Left cardiac atrium (tissue), 4 donors: ENCODE measurements at places on chromosomes 6 and 20.

DNA sequence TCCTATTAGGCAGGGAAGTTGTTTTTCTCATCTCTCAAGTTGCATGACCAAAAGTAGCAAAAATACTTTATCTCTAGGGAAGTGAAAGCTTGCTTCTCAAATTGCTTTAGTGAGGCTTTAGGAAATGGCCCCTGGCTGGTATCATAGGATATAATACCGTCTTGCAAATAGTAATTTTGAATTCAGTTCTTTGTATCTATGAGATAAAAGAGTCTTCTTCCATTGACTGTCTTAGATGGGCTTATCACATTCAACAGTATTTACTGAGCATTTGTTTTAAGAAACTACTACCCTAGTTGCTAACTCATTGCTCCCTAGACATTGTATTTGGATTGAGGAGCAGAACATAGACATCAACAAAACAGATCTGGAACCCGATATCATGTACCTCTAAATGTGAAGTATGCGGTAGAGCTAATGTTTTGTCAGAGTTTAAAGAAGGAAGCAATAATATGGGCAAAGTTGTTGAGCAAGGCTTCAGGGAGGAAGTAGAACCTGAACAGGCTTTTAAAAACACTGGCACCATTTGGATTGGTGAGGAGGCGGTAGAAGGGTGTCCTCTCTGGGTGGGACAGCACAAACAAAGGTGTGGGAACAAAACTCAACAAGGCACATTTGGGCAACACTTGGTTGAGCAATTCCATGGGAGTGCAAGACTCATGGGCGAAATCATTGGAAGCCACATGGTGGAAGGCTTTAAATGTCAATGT lies 101.5 kb downstream of the SGK1 start:
- no peak for DNase-seq

DNA sequence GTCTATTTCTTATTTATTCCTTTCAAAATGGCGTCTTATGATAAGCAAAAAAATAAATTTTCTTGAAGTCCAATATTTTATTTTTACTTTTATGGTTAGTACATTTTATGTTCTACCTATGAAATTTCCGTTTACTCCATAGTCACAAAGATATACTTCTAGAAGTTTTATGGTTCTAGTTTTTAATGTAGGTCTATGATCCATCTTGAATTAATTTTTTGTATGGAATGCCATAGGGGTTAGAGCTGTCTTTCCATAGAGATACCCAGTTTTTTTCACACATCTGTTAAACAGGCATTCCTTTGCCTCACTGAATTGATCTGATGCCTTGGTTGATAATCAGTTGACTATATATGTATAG lies 24.9 kb upstream of the ASIP start:
- no peak for DNase-seq

DNA sequence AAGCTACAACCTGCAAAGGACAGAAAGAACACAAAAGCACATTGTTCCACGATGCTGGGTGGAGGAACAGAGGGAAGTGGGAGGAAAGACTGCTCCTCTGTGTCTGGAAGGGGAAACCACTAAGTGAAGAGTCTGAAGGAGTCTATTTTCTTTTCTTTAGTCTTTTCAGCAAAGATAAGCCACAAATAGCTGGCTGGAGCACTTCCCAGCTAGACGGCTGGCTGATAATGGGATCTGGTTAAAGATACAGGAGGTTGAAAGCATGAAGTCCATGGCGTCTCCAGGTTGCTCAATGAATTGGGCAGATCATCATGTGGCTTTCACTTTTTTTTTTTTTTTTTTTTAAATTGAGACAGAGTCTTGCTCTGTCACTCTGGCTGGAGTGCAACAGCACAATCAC lies 154.0 kb upstream of the KCNG1 start:
- no peak for DNase-seq

DNA sequence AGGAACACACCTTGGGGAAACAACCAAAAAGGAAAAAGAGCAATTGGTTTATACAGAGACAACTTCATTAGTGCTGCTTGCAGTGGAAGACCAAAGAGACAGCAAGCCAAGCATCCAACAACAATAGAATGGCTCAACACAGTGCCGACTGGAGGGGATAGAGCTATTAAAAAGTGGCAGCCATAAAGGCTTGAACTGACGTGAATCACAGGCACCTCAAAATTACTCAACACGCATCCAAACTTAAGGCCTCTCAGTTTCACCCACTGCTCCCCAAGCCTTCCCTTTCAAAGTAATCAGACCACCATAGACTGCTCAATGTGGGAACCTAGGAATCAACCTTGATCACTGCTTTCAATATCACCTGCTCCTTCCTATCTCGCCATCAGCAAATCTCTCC lies 9.7 kb downstream of the TNFRSF21 start:
- DNase-seq: no peak

GRCh38 chr20:3276680-3277015 lies 37.7 kb upstream of the SLC4A11 start:
- DNase-seq: no peak

- no peak for DNase-seq
Observed at GRCh38 chr20:43341511-43341910, 116.2 kb upstream of the SRSF6 start.

GRCh38 chr20:63442100-63442493 lies 30.4 kb downstream of the KCNQ2 start:
- peak; percentile 75 for DNase-seq

- DNase-seq: no peak
Observed at GRCh38 chr6:87391334-87391733, 16.4 kb upstream of the CFAP206 start.

- DNase-seq: no peak
Observed at GRCh38 chr20:62961310-62961783, 8.8 kb downstream of the SLC17A9 start.

DNA sequence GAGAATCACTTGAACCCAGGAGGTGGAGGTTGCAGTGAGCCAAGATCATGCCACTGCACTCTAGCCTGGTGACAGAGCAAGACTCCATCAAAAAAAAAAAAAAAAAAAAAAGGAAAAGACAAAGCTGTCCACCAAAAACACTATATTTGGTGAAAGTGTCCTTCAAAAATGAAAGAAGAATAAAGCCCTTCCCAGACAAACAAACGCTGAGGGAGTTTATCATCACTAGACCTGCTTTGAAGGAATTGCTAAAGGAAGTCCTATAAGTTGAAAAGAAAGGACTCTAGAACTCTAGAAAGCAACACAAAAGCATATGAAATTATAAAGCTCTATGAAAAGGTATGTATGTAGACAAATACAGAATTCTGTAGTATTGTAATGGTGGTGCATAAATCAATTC lies 98.8 kb downstream of the SEL1L2 start:
- no peak for DNase-seq

DNA sequence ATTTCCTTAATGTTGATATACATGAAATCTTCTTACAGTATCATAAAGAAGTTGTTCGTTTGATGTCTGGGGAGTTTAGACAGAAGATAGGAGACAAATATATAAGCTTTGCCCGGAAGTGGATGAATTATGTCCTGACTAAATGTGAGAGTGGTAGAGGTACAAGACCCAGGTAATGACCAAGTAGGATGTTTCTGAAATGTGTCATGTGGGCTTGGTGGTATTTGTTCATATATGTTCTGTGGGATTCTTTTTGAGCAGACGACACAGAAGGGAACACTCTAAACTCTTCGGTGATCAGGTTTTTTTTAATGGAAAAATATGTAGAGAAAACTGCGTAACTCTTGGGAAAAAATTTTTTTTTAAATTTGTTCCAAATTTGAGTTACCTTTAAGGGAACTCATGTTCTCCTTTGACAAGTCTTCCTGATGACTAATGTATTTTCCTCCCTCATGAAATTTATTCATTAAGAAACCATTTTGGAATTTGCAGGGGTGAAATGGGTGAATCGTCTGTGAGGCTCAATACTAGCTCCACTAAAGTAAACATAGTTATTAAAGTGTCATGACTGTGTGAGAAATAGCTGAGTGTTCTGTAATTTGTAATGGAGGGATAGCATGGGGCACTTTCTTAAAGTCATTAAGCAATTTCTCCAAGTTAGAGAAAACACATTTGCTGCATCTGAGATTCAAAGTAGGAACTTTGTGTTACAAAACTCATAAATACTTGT lies 100.6 kb downstream of the MAP3K4 start:
- DNase-seq: no peak

DNA sequence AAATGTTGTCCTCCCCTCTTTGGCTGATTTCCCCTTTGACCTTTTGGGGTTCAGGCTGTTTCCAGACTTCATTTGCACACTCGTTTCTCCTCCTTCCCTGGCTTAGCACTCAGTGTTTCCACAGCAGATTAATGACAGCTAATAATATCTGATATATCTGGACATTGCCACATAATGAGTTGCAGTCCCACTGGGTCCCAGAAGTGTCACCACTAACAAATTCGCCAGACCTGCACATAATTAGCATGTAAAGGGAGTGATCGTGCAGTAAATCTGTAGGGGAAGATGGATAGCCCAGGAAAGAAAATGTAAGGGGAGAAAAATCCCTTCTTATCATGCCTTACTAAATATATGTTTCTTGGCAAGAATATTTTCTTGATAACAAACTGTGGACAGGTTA lies 922.1 kb downstream of the TFAP2A start:
- DNase-seq: no peak

- DNase-seq: no peak
Observed at GRCh38 chr6:169701311-169701953, 397 bp downstream of the WDR27 start.

GRCh38 chr6:24273096-24273870 lies 84.6 kb downstream of the DCDC2 start:
- DNase-seq: no peak

DNA sequence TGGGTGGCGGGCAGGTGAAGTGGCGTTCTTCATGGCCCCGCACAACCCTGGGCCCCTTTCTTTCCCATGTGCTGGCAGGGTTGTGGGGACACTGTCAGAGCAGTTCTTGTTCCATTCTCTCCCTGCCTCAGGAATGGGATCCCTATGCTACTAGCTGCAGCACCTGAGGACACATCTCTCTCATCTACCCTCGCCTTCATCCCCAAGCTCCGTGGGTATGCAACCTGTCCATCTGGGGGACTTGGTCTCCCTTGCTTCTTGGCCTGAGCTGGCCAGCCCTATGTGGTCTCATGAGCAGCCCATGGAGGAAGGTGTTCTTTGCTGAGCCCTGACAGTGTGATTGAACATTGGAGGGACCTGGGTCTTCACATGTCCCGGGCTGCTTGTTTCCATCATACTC lies 24.2 kb downstream of the CST9L start:
- no peak for DNase-seq

DNA sequence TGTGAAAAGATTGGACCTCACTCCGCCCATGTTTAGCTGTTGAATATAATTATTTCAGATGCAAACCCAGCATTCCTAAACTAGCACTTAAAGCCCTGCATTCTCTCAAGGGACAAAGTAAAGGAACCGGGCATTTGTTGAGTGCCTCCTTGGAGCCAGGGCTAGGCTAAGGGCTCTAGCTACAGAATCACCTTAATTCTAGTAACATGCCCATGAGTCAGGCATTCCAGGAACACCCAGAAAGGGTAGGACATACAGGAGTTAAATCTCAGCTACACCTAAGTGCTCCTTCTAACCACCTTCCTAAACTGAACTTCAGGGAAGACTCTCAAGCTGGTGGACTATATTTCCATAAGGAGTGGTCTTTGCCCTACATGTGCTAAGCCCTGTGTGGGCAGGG lies 89.4 kb downstream of the SLC24A3 start:
- DNase-seq: no peak

DNA sequence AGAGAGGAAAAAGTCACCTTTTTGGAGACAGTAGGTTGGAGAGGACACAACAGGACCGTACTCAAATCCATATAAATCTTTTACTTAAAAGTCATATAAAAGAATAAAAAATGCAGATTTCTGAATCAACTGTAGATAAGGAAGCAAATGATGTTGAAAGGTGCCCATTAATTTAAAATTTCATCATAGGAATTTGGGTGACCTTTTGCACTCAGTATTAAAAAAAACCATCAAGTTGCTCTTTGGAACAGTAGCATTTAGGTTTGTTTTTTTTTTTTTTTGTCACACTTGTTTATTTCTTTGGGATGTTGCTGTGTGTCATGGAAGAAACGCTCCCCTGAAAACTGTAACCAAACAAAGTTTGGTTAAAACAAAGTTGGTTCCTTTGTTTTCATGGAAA lies 20.9 kb upstream of the LRRN4 start:
- DNase-seq: no peak

GRCh38 chr6:22068561-22069305 lies 228.1 kb downstream of the PRL start:
- no peak for DNase-seq

GRCh38 chr20:21656308-21657067 lies 49.0 kb upstream of the PAX1 start:
- no peak for DNase-seq

DNA sequence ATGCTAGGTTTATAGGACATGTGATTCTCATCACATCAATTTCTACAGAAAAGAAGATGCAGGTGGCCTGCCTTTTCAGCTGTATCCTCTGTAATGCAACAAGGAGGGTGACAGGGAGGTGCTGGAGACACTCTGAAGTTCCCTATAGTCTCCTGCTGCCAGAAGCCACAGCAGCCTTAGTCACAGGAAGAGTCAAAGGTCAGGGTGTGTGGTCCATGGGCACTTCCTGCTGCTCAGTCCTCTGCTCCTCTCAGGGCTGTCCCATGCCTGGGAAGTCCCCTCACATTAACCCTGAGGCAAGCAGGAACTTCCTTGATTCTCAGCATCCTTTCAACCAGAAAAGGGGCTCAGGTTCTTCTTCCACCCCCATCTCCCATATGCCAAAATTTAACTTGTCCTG lies 144.8 kb upstream of the FOXA2 start:
- no peak for DNase-seq

- no peak for DNase-seq
Observed at GRCh38 chr6:3899061-3899460, 49.9 kb downstream of the FAM50B start.

- no peak for DNase-seq
Observed at GRCh38 chr20:59948828-59949720, 8.9 kb downstream of the FAM217B start.

DNA sequence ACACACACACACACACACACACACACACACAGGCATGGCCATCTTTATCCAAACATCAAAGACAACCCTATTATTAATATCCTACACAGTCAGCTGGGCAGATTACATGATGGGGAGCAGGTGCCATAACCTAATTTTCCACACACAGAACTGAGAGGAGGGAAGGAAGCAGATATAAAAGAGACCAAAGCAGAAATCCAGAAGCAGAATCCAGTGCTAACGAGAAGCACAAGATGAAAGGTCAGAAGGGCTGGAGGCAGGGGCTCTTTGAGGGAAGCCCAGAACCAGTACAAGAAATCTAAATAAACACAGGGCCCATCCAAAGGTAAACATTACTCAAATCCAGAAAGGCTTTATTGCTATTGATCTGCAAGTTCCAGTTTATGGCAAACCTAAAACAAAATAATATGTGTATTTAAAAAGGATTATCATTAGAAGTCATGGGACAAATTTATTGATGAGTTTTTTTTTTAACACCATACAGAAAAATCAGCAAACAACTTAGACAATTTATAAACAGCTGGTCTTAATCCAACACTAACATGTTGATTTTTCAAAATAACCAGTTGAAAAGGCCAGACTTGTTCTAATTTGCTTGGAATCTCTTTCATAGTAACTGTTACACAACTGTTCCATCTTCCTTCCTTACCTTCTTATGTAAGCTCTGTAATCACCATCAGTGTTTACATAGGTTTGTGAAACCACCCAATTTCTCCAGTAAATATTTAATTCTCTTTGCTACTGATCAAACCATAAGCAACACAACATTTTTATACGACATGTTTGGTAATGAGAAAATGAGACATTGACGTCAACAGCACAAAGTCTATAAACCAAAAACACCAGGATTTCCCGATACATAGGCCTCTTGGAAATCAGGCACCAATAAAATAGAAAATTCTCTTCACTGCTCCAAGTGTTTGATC lies 34.2 kb downstream of the SLC23A2 start:
- no peak for DNase-seq
